ENCODE measurements at places on chromosomes 13 and 19.

DNA sequence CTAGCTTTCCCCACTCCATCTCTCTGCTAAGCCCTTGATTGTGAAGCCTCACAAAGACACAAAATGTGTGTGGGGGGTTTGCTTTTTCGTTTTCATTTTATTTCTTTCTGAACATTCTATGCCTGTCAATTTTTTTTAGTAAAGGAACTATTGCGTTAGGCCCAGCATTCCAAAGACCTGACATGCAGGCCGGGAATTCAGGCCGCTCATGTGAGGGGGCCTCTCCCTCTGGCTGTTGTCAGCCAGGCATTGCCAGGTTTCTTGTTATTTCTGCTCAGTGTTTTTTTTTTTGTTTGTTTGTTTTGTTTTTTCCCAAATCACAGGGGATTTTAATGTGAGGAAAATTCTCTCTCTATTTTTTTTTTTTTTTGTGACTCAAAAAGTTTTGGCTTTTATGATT is 10.3 kb upstream of the MEDAG start:
- no peak for DNase-seq

- no peak for DNase-seq
Observed at GRCh38 chr13:113535381-113535781, 44.9 kb upstream of the DCUN1D2 start.

DNA sequence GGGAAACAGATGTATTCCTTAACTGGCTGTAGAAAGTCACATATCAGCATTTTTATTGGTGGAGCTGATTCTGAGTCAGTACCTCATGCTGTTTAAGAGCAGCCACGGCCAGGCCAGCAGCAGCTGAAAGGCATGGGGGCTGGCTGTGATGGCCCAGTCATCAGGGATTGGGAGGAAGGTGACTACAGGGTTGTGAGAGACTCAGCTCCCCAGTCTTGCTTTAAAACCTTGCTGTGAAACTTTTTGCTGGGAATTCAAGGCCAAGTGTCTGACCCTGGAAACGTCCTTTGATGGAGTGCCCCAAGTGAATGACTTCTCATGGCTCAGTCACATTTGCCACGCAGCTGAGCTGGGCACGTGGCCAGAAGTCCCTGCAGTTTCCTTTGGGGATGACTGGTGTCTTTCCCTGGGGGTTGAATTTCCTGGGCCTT is 39.1 kb upstream of the RNF113B start:
- no peak for DNase-seq

DNA sequence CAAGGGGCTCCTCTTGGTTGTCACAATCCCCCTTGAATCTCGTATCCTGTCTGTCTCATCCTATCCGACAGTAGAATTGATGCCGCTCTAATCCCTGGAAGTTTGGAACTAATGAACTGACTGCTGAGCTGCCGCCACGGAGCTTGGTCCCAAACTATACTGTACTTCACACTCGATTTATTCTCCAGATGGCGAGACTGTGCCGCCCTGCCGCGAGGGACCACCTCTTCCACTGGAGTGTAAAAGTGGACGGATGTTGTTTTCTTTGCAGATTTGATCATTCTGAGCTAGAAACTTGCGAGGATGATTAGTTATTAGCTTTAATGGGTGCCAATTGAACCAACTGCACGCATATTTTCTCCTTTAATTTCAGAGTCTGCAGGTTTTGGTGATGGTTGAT is 117.2 kb downstream of the ZIC5 start:
- no peak for DNase-seq

DNA sequence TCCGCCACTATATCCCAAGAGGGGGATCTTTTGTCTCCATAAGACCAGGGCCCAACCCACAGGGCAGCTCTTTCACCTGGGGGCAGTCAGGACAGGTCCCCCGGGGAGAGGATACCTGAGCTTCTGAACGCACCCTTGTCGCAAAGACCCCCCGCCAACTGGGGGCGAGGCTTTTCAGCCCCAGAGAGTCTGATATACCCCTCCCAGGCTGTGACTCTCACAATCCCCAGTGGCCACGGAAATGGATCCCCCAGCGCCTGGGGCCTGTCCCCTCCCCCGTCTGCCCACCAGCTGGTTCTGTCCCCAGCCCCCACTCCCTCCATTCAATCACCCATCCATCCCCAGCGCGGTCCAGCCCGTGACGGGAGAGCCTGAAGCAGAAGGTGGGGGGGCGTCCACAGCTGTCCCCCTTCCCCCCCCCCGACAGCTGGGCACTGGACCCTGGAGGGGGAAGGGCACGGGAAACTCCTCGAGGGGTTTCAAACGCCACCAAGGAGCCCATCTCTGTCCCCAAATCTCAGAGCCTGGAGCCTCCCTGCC is 823 bp downstream of the DOCK6 start:
- DNase-seq, result no peak

GRCh38 chr13:113002206-113002912 is 33.3 kb downstream of the MCF2L start:
- DNase-seq, result no peak

DNA sequence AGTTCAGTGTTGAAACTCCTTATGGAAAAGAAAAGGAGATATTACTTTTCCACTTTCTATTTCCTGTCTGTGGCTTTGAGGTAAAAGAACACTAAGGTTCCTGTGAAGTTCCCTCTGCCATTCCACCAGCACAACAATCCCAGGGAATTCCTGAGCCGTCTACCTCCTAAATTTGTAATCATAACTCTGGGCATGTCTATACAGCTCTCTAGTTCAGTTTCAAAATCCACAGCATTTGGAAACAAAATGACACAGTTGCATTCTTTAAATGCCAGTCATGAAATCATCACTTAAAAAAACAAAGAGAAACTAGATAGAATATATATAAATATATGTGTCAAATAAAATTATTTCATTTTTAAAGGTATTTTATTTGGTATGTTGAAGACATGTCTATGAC is 9.0 kb upstream of the THSD1 start:
- no peak for DNase-seq

GRCh38 chr19:7533281-7533885 is 2.1 kb upstream of the PNPLA6 start:
- no peak for DNase-seq

DNA sequence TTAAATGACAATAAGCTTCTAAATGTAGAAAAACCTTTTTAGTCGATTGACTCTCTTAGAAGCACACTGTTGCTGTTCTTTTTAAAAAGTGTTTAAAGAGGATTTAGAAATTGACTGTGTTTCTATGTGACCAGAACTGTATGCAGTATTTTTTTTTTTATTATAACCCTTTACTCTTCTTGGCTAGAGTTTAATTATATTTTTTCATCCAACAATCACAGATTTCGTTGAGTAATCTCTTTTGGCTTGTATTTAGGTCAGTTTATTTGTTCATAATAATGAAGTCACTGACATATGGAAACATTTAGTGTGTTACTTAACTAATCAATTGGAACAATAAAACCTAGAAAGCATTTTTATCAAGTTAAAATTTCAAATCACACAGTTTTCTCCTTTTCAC is 19.9 kb downstream of the CSNK1A1L start:
- DNase-seq, result no peak

GRCh38 chr19:8922591-8922990 is 87.6 kb downstream of the MUC16 start:
- no peak for DNase-seq

GRCh38 chr13:31786011-31786410 is 46.7 kb downstream of the RXFP2 start:
- no peak for DNase-seq

GRCh38 chr13:111228262-111229144 is 91.9 kb upstream of the TEX29 start:
- DNase-seq, result no peak

DNA sequence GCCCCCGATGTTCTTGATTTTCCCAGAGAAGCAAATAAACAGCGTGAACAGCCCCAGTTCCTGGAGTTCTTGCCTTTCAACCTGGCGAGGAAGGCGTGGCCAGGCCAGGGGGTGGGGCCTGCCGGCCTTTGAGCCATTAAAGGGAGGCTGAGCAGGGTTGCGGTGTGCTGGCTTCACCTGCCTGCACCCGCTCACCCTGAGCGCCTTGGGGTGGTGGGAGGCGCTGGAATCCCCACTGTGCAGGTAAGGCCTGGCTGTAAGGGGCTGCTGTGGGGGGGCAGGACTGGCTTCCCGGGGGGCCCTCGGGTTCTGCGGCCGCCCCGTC is 2.7 kb upstream of the MISP start:
- DNase-seq, result no peak

GRCh38 chr13:79709471-79709870 is 228.5 kb downstream of the NDFIP2 start:
- no peak for DNase-seq

DNA sequence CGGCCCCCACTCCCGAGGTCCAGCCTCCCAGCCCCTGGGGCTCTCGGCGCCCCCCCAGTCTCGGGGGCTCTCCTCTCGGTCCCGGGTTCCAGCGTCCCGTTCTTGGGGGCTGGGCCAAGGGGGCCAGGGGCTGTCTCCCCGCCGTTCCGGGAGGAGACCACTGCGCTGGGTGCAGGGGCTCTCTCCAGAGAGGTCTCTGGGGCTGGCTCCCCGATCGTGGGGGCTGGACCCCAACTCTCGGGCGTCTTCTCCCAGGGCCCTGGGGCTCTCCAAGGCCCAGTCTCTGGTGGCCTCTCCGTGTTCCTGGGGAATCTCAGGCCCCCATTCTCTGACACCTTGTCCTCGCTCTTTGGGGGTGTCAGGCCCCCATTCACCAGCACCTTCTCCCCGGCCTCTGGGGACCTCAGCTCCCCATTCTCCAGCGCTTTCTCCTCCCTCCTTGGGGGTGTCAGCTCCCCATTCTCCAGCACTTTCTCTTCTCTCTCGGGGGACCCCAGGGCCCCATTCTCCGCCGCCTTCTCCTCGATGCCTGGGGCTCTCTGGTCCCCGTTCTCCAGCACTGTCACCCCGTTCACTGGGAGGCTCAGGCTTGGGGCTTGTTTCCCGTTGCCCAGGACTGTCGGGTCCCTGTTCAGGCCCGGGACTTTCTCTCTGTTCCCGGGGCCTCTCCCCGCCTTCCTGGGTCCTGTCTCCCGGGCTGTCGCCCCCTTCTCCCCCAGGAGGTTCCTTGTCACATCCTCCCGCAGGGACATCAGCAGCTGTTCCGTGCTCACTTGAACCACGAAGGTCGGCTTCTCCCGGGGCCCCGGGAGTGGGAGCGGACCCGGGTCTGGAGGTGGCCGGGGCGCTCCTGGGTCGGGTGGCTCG is 13.7 kb downstream of the LMTK3 start:
- DNase-seq, result no peak

- no peak for DNase-seq
Observed at GRCh38 chr19:37251308-37252229, 33.6 kb downstream of the ZNF383 start.

DNA sequence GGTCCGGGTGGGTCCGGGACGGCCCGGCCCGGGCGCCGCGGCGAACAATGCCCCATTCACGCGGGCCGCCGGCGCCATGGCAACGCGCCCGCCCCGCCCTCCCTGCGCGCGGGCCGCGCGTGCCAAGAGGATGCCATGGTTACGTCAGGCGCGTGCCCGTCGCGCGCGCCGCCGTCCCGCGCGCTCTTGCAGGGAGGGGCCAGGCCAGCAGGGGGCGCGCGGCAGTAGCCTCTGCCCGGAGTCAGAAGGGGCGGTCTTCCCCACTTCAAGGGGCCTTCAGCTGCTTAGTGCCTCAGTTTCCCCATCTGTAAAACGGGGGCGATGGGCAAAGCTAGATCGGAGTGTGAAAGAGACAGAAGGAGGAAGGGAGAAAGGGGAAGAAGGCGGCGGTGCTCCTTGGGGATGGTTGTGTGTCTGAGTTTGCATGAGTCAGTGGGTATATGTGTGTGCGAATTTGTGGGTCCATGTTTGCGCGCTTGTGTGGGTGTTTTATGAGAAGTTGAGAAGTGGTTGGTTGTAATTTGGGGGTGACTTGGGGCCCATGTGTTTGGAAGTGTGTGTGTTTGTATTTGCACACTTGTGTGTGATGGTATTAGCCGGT is 11.6 kb upstream of the NFIX start:
- DNase-seq, result peak; percentile 77

DNA sequence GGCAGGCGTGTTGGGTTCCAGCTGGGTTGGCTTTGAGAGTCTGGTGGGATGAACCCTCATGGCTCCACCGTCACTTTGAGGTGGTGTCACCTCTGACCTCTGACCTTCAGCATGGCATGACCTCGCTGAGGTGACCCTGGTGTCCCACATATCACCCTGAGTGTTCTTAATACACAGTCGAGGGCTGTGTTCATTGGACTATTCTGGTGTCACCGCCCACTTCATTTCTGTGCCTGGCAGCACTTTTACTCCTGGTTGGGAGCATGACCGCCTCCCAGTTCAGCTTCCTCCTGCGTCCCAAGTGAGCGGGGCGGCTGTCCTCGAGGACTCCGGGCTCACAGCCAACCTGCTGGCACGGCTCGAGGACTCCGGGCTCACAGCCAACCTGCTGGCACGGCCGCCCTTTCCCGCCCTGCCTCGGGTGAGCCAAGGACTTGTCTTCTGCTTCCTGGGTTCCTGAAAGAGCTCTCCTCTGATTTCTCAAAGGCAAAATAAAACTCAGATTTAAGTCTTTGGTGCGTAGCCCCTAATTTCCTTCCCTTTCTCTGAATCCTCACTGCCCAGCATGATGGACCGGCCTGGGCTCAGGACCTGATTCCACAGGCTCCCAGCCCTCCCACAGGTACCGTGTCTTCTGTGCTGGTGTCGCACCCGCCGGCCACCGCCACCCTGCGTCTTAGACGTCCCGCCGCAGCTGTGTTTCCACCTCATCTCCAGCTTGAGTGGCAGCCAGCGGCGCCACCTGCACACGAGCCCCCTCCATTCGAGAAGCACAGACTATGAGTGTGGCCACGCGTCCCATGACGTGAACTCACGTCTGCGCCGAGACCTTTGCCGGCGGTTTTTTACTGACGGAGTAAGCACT is 10.4 kb downstream of the ATP4B start:
- DNase-seq, result no peak

GRCh38 chr19:14347999-14348889 is 33.0 kb upstream of the ADGRE5 start:
- DNase-seq, result peak; percentile 65

GRCh38 chr19:18879579-18880373 is 16.2 kb downstream of the CERS1 start:
- no peak for DNase-seq

GRCh38 chr19:56176881-56177280 is 1.1 kb downstream of the GALP start:
- DNase-seq, result no peak

- DNase-seq, result no peak
Observed at GRCh38 chr13:72500851-72501250, 226.6 kb downstream of the MZT1 start.

GRCh38 chr13:102799426-102800144 is 666 bp downstream of the BIVM start:
- no peak for DNase-seq

DNA sequence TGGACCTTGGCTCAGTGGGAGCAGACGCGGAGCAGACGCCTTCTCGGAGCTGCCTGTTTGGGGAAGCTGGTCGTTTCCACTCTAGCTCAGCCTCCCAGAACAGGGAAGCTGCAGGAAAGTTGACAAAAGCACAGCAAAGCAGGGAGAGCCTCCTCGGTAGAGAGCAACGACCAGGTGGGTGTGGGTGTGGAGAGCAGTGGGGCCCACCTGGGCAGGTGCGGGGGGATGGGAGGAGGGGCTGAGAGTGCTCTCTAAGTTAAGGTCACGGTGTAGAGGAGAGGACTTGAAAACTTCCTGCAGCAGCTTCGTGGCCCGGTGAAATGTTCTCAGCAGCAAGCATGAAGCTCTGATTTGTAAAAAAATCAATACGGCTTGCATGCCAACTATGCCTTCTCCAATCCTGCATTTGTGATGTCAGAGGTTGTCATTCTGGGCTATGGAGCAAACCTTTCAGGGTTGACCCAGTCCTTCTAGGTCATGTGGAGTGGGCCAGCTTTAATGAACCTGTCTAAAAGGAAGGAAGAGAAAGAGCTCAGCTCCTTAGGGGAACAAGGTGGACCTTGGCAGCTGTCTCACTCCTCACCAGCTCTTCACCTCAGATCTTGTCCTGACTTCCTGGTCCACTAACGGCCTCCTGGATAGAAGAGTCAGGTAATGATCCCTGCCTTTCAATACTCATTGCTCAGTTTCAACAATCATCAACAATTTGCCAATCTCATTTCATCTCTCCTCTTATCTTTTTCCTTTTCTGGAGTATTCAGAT is 85.8 kb upstream of the UBL3 start:
- DNase-seq, result peak; percentile 3
